Calu3 (cell line): ENCODE measurements at places on chromosomes 16 and 17.

DNA sequence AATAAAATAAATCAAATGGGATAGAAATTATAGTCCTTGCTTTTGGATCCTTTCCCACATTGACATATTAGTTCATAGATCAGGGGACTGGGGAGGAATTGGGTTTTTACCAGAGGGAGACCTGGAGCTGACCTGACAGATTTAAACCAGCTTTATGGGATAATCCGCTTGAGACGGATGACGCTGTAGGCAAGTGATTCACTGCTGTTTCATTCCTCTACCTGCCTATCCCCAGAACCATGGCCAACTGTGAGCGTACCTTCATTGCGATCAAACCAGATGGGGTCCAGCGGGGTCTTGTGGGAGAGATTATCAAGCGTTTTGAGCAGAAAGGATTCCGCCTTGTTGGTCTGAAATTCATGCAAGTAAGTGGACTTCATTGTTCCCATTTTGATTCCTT lies 2.1 kb downstream of the NME1 start:
- DNase-seq = no peak

GRCh38 chr16:89018282-89019158 lies 41.5 kb upstream of the CBFA2T3 start:
- DNase-seq = no peak

- no peak for DNase-seq
These were observed 173.0 kb downstream of the KATNIP start for GRCh38 chr16:27722892-27723450.

- no peak for DNase-seq
These were observed 97.9 kb upstream of the ZNF469 start for GRCh38 chr16:88284626-88285513.

GRCh38 chr16:88768071-88768783 lies 16.8 kb downstream of the PIEZO1 start:
- DNase-seq = no peak

DNA sequence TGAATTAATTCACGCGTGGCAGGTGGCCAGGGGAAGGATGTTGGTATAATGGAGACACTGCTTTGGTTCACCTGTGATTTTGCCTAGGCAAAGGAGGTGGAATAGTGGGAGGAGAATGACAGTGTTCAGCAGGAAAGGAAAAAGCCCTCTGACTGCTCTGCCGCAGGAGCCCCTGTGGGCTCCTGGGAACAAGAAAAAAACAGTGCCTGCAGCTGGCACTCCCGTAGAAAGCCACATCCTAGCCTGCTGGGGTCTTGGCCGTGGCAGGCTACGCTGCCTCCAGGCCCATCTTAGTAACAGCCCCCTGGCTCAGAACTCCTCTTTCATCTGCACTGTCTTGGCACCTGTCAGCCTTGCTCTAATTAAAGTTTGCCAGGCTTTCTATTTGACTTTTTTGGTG lies 20.6 kb downstream of the ADORA2B start:
- DNase-seq = no peak

- no peak for DNase-seq
These were observed 8.6 kb downstream of the ZNF750 start for GRCh38 chr17:82831041-82831817.

- no peak for DNase-seq
These were observed 692.5 kb downstream of the WWOX start for GRCh38 chr16:78791926-78792325.

GRCh38 chr17:80449194-80449929 lies 27.0 kb downstream of the NPTX1 start:
- DNase-seq = no peak

- no peak for DNase-seq
These were observed 47.0 kb downstream of the CCDC182 start for GRCh38 chr17:57697891-57698711.

DNA sequence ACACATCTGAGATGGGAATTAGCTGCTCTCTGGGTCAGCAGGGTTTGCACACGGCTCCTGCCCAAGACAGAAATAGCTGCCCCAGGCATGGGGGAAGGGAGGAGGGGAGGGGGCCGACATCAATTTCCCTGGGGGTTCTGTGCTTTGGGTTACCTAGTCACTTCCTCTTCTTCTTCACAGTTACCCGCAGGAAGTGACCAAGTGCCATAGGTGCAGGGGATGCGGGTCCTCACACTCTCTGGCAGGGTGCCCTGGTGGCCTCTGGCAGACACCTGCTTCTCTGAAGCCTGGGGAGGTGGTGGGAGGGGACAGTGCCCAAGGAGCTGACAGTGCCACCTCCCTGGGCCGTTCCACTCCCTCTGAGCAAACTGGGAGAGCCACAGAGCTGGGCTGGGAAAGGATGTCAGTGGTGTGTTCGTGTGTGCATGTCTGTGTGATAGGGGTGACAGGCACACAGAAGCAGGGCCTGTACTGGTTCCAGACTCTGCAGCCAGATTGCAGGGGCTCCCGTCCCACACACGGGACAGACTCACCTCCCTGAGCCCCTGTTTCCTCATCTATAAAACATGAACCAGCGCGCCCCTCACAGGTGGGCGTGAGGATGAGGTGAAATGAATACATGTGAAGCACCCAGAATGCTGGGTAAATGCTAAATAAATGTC lies 18.2 kb downstream of the SCN4A start:
- no peak for DNase-seq

- peak; percentile 83 for DNase-seq
These were observed at the start of gene CRYM for GRCh38 chr16:21277927-21278706. Gene CRYM, minus strand, starts transcription at chr16:21278290. Its CDS starts 39 bp downstream, at chr16:21278251.

DNA sequence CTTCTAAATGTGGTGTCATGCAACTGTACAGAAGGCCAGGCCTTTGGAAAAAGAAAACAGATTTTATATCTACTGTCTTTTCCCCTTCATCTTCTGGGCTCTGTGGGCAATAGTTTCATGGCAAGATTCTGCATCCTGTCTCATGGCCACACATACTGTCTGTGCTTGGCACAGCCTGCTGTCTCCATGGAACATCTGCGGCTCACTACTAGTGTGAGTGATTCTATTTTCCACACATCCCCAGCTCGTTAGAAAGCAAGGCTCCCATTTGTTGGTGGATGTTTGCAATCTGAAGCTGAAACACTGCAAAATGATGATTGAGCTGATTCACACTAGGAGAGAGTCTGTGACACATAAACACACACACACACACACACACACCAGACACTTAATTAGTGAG lies 32.4 kb downstream of the CACNG3 start:
- DNase-seq = no peak

GRCh38 chr17:39772415-39772814 lies 34.7 kb downstream of the GRB7 start:
- no peak for DNase-seq

DNA sequence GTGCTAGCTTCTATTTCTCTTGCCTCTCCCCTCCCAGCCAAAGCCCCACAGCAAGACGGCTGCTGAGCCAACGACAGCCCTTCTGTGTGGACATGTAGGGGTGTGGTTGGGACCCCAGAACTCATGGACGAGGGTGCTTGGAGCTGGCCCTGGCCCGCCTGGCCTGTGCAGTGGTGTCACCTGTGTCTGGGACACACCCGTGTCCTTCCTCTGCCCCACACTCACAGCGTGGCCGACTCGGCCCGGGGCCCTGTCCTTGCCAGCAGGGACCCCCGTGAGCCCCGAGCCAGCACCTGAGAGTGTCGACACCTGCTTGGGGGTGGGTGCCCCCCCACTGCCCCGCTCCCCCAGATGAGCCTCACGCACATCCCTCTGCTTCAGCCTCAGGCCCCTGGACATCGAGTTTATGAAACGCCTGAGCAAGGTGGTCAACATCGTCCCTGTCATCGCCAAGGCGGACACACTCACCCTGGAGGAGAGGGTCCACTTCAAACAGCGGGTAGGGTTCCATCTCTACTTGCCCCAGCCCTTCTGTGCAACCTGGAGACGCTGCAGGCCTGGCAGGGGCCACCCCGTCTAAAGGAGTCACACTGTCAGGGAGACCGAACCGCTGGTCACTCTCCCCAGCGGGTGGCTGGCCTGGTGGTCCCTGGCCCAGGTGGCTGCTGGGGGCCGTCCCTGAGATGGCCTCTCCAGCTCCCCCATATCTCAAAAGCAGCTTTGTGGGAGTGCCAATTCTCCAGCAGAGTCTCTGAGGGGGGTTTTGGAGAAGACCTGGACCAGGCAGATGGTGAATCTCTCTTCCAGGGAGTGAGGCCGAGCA lies 349.8 kb downstream of the SEC14L1 start:
- DNase-seq = no peak

DNA sequence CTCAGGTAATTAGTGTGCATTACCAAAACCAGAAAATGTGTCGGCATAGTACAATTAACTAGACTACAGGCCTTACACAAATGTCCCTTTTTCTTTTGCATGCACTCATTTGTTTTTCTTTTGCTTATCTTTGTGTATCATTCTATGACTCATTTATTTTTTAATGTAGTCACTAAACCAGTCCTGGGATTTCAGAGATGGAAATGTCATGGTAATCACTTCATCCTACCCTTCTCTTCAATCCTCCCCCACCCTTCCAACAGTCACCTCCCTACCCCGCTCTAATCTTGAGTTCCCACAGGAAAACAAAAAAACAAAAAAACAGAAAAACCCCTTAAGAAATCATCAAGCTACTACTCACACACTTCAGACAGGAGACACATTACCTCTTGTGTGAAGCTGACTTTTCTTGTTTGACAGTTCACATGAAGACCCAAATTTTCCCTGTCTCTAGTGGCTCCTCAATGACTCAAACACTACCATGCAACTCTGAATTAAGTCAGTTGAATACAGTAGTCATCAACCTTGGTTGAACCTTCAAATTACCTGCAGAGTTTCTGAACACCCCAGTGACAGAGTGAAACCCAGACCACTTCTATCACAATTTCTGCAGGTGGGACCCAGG lies 242.4 kb upstream of the SALL1 start:
- no peak for DNase-seq

- DNase-seq = no peak
These were observed 22.2 kb upstream of the GGA2 start for GRCh38 chr16:23532448-23532847.

GRCh38 chr17:6061290-6061689 lies 8.9 kb upstream of the WSCD1 start:
- DNase-seq = no peak

DNA sequence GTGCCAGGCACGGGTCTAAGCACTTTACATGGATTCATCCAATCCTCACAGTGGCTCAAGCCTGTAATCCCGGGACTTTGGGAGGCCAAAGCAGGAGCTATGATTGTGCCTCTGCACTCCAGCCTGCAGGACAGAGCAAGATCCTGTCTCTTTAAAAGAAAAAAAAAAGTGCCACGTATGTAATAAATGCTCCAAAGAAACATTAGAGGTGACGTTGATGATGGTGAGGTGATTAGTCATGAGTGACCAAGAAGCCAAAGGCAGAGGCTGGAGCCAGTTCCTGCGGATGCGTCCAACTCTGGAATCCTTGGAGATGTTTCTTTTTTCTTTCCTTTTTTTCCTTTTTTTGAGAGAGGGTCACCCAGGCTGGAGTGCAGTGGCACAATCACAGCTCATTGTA lies 59.4 kb upstream of the SIAH1 start:
- DNase-seq = peak; percentile 41

- no peak for DNase-seq
These were observed 4.5 kb downstream of the PLD2 start for GRCh38 chr17:4811471-4811870.

DNA sequence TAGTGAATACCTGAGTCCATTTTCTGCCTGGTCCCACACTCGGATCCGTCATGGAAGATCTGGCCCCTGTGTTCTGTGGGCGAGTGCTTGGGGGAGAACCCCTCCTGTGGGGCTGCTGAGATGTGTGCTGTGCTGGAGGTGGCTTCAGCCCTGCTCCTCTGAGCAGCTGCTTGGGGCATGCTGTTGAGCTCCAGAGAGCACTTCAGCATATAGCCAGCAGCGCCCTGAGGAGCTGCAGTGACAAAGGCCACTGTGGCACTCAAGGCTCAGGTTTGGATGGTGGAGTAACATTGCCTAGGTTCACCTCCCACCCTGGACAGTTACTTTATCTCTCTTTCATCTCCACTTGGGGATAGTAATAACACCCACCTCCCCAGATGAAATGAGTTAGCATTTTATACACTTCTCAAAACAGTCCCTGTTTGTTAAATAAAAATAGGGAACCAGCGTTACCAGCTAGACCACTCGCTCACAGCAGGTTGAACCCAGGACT lies 75.3 kb downstream of the KSR1 start:
- DNase-seq = no peak

DNA sequence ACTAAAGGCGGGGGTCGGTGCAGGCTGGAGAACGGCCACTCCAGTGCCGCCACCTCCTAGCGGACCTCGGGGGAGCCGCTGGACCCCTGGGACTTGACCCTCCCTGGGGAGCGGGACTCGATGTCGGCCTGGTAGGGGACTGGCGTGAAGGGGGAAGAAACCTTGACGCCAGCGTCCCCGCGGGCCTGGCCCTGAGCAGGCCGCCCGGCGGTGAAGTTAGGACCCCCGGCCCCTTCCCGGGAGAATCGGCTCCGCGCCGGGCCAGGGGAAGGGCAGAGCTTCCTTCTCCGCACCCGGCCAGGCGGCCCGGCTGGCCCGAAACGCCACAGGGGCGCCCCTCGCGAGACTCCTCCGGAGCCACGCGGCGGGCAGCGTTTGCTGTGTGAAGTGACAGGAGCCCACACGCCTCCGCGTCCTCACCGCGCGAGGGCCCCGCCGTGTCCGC lies 389 bp downstream of the DUS1L start:
- no peak for DNase-seq

- no peak for DNase-seq
These were observed 44.7 kb upstream of the ACSF3 start for GRCh38 chr16:89048871-89049422.

DNA sequence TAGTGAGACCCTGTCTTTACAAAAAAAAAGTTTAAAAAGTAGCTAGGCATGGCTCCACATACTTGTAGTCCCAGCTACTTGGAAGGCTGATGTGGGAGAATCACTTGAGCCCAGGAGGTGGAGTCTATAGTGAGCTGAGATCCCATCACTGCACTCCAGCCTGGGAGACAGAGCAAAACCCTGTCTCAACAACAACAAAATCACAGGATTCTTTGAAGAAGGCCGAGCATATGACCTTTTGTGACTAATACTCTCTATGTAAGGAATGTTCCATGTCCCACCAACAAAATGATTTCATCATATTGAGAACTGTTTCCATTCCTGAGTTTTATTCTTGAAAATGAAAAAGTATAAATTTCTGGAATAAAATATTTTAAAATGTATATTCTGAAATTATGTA lies 58.9 kb upstream of the EFCAB3 start:
- no peak for DNase-seq

DNA sequence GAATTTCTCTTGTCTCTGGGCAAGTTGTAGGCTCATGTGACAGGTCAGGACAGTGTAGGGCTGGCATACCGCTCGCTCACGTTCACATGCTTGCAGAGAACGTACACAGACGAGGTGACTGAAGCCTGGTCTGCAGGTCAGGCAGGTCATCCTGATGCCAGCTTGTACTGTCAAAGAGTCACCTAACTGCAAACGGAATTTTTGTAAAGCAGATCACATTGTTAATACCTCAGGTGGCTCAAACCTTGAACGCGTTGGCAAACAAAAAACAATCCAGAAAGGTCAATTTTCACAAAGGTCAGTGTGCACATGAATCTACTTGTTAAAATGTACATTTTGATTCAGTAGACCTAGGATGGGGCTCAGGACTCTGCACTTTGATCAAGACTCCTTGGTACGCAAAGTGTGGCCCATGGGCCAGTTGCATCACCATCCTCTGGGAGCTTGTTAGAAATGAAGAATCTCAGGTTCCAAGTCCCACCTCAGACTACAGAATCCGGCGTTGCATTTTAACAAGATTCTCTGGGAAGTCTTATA lies 28.6 kb downstream of the ANKRD40 start:
- no peak for DNase-seq
